ENCODE measurements at places on chromosomes 5 and 9.

DNA sequence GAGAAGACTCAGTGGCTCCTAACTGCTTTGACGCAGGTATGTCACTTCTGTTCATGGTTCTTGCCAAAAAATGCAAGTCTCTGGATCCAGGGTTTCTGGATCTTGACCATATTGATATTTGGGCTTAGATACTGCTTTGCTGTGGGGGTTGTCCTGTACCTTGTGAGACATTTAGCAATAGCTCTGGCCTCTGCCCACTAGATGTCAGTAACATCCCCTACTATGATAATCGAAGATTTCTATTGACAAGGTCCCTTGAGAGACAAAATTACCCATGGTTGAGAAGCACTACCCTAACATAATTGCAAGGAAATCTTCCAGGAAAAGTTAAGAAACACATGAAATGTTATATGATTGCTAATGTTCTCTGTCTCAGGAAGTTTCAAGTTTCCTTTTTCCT, 285.4 kb downstream of the TMEM232 start:
- DNase-seq, result peak; percentile 73

DNA sequence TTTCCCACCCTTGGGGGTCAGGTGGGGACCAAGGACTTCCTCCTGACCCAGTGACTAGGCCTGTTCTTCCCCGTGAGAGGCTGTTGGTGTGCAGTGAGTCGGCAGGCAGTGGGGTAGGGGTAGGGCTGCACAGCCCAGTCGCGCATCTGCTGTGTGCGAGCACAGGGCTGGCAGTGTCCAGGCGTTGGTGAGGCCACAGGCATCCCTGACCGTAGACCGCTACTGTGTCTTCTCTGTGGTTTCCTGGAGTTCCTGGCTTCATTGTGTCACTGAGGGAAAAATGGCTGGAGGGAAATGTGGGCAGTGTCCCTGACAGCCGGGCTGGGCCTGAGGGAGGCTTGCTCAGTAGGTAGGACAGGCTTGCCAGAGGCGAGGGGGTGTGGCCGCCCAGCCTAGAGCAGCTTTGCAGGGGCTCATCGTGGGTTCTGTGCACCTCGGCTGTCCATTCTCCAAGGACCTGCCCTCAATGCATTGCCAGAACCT, 95.4 kb downstream of the CACNA1B start:
- no peak for DNase-seq

DNA sequence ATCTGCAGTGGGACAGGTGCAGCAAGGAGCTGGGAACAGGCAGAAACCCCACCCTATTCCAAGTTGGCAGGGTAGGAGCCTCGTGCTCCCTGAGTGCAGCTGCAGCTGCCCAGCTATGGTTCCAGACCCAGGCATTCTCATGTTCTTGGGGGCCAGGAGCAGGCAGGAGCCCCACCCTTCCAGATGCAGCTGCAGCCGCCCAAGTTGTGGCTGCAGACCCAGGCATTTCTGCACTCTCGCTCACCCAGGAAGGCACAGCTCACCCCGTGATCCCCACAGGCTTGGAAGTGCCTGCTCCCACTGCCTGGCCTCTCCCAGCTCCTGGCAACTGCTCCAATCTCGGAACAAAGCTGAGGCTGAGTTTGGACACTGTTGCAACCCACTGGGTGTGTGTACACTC, 275.8 kb upstream of the ADRA1B start:
- DNase-seq, result no peak

- DNase-seq, result peak; percentile 74
Measured at GRCh38 chr5:175842951-175843793, 28.2 kb upstream of the CPLX2 start.

GRCh38 chr9:131651160-131651559, 88.7 kb downstream of the RAPGEF1 start:
- DNase-seq, result no peak
